ENCODE measurements at places on chromosomes 2 and 18.

GRCh38 chr2:26581991-26582842 is 58.9 kb downstream of the CIB4 start:
- no peak for DNase-seq

DNA sequence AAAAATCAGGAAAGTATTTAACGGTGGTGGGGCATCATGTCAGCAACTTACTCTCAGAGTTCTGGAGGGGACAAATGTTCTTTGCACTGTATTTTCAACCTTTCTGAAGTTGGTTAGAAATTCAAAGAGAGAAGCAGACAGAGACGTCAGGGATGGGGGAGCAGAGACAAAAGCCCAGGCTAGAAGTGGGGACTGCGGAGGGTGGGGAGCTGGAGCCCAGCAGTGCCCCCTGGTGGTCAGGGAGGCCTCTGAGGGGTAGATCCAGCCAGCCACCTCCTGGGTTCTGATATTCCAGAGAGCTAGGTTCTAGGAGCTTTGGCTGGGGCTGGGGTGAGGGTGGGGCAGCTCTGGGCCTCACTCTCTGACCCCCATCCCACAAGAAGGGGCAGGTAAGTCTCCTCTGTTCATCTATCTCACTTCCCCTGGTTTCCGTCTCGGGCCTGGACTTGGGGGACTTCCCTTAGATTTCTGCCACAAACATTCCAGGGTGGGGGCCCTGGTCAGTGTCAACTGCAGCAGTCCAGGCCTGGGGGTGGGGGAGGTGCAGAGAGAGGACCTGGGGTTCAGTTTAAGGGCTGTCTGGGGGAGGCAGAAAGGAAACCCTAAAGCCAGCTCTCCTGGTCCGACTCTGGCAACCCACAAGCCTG is 8.9 kb downstream of the TNS1 start:
- DNase-seq = peak; percentile 53

DNA sequence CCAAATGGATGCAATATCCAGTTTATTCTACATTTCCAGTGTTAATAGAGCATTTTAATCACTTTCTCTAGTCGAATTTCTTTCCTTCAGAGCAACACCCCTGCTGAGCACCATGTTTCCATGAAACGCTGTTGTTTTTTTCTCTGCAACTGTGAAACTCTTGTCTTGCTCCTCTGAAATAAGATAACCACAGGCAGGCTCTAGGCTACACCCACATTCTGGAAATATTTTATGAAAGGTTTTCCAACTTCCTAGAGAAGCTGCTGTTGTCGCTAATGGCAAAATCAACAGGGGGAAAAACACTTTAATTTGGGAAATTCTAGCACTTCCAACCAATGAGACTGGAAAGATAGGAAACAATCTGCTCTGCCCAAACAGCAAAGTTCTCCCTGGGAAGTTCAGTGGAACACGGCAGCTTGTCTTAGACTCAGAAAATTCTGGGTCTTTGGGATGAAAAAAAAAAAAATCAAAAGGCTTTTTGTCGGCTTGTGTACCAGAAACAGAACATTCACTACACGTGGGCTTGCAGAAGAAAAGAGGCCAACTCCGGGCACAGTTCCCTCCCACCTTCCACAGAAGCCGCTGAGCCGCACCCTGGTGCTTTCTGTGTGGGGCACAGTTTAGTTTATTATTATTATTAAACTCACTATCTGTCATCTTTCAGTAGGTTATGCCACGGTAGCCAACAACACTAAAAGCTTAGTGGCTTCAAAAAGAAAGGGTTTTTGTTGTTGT is 98.7 kb downstream of the MMADHC start:
- DNase-seq = no peak

- DNase-seq = no peak
Measured at GRCh38 chr2:2567776-2568175, 236.7 kb upstream of the MYT1L start.

GRCh38 chr2:101745711-101746694 is 48.5 kb downstream of the MAP4K4 start:
- DNase-seq = no peak

DNA sequence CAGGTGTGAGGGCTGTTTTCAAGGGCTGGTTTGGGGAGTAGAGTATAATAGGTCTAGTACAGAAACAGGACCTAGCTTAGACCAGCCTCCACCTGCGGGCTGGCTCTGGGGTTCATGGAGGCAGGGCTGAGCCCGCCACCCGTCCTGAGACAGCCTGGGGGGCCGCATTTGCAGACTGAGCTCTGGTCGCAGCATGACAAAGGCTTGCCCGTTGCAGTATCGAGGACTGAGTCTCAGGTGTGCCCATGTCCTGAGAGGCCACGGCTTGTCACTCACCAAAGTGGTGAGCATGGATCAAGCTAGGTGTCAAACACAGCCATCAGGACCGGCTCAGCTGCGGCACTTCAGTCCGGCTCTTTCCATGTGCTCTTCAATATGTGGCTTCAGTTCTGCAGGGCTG is 144.7 kb downstream of the KLHL29 start:
- no peak for DNase-seq

DNA sequence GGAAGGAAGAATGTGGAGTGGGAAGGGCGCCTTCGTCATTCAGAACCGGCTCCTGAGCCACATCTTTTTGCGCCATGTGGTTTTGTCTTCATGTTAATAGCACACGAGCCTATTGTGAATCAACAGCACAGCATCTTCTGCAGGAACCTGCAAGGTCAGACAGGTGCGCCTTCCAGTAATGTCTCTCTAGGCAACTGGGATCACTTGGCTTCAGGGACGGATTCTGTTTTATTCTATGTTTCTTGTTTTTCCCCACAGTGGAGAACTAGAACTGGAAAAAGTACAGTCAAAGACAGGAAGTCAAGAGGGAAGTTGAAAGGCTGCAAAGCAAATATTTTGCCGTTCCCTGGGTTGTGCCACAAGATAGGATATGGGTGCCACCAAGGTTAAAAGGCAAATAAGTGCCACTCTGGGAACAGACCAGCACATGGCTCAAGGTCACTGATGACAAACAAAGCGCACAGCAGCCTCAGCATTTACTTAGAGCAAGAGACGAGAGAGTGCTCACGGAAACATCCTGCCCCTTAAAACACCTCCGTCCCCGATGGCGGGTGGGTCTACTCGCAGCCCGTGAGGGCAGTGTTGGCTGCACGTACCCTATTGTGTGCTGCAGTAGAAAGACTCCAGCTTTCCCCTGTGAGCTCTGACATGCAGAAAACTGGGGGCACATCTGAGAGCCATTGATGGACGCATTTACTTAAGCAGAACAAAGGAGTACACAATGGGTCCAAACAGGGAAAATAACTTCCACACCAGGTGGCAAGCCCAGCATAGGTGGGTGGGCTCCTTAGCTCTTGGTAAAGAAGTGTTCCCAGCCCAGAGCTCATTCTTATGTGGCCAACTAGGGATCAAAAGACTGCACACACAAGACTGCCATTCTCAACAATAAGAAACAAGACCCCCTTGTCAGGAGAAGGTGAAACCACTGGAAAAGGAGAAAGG is 107.2 kb upstream of the PARD3B start:
- DNase-seq = no peak

GRCh38 chr18:22332590-22332989 is 85.1 kb downstream of the CTAGE1 start:
- no peak for DNase-seq

GRCh38 chr2:38245114-38245641 is 131.9 kb downstream of the ATL2 start:
- DNase-seq = no peak

GRCh38 chr2:102438578-102438977 is 15.6 kb downstream of the IL18RAP start:
- DNase-seq = no peak

GRCh38 chr18:72700961-72701710 is 157.0 kb upstream of the CBLN2 start:
- no peak for DNase-seq

- DNase-seq = no peak
Measured at GRCh38 chr2:141513853-141514252, 617.0 kb downstream of the LRP1B start.

- peak; percentile 49 for DNase-seq
Measured at GRCh38 chr2:60735496-60736250, 20.4 kb upstream of the PAPOLG start.

GRCh38 chr2:68548396-68548795 is 81.0 kb downstream of the APLF start:
- DNase-seq = no peak

- no peak for DNase-seq
Measured at GRCh38 chr2:206921529-206921928, 17.8 kb upstream of the CPO start.

- DNase-seq = no peak
Measured at GRCh38 chr2:48589170-48589767, 28.4 kb upstream of the GTF2A1L start.

GRCh38 chr2:714005-714741 is 37.0 kb upstream of the TMEM18 start:
- peak; percentile 8 for DNase-seq

GRCh38 chr2:190344276-190344827 is 963 bp downstream of the INPP1 start:
- DNase-seq = no peak

GRCh38 chr18:3631887-3632286 is 181.9 kb downstream of the TGIF1 start:
- DNase-seq = no peak

- no peak for DNase-seq
Measured at GRCh38 chr18:63784787-63785452, 9.7 kb downstream of the SERPINB7 start.

- no peak for DNase-seq
Measured at GRCh38 chr2:54763636-54764291, 40.3 kb downstream of the EML6 start.

GRCh38 chr2:132671151-132671835 is 1.3 kb upstream of the LYPD1 start:
- no peak for DNase-seq

- no peak for DNase-seq
Measured at GRCh38 chr2:187875261-187876141, 321.3 kb upstream of the TFPI start.

DNA sequence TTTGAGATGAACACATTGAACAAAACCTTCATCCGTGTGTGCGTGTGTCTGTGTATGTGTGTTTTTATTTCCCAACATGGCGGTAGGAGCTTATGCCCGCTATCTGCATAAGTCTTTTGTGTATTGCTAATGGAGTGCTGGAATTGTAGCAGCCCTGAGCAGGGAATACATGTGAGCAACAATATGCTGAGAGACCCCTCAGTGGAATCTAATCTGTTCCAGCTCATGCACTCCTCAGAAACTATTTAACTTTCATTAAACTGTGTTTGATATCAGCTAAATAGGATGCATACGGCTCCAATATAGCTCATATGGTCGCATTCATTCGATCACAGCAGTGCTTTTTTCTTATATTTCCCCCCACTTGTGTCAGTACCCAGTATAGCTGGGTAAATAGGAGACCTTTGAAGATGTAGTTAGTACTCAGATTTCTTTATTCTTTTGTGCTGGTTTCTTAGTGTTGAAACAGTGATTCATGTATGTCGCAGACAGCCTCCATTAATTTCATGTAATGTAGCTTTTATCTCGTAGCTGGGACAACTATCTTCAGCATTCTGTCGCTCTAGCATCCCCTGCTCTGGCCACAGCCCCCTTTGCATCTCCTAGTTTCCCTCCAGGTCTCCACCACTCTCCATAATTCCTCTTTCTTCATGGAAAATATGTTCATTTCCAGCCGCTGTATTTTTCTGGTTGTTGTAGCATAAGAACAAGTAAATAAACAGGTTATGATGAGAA is 891.2 kb downstream of the BCL11A start:
- no peak for DNase-seq

GRCh38 chr2:219210196-219210885 is 3.8 kb downstream of the ZFAND2B start:
- no peak for DNase-seq

- DNase-seq = no peak
Measured at GRCh38 chr18:35775887-35776286, 194.3 kb downstream of the GALNT1 start.

GRCh38 chr18:3830604-3831003 is 380.6 kb downstream of the TGIF1 start:
- DNase-seq = no peak

DNA sequence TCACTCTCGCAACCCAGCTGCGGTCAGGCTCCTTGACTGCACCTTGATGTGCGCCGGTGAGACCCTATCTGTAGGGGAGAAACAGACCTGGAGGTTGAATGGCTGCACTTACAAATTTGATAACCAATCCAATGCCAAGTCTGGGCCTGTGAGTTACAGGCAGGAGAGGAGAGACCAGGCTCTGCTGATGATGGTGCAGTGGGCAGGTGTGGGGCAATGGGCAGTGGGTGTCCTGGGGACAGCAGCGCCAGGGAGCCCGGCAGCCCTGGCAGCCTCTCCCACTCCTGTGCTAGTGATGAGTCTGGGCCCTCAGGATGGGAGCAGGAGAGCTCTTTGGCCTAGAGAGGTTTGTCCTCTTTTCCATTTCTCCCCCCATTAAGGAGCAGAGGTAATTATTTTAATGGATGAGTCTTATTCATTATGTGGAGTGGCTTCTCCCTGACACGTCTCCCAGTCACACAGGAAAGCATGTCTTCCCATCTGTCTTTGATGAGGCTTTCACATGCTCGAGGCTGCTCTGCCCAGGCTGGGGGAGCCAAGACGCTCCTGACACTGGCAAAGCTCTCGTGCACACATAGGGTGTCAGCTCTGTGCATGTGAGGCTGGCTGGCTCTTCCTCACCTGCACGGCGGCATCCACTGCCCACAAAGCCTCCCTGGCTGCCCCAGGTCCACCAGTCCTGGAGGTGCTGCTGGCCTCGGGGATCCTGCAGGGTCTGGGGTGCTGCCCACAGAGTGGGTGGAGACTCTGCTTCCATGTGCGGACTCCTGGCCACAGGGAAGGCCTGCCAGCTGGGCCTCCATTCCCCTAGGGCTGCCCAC is 10.0 kb upstream of the ALLC start:
- DNase-seq = no peak

DNA sequence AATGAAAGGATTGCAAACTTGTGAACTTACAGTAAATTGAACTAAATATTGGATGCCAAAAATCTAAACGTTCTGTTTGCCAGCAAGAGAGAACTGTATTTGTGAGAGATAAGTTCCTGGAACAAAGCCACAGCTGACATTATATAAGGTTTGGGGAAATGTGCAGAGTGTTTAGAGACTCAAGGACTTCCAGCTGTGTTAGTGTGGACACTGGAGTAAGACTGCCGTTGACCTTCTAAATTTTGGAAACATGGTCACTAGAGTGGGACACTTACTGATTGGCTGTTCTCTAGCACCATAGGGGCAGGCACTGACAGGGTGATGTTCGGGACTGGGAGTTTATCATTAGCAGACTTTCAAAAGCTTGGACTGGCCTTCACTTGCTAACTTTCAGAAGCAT is 40.5 kb downstream of the SCN9A start:
- no peak for DNase-seq

GRCh38 chr2:219448776-219449341 is 14.2 kb downstream of the SPEG start:
- DNase-seq = no peak

DNA sequence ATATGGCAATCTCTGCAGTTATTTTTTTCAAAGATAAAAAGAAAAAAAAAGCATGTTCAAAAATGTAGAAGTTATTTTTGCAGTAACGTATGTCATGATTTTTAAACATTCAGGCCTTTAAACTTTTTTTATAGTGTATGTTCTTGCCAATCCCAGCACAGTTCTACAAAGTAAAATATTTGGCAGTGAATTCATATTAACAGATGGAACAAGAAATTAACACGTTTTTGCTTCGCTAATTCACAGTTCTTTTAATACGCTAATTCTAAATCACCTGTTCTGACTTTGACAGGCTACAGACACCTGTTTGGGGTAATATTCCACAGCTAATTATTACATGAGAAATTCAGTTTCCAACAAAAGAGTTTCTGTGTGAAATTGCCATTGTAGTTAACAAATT is 183.2 kb downstream of the ARHGAP15 start:
- DNase-seq = no peak

- DNase-seq = no peak
Measured at GRCh38 chr2:39156107-39156506, 35.3 kb upstream of the SOS1 start.

Measured in T-cell (primary cell).